ENCODE measurements at places on chromosomes 5 and 9.

DNA sequence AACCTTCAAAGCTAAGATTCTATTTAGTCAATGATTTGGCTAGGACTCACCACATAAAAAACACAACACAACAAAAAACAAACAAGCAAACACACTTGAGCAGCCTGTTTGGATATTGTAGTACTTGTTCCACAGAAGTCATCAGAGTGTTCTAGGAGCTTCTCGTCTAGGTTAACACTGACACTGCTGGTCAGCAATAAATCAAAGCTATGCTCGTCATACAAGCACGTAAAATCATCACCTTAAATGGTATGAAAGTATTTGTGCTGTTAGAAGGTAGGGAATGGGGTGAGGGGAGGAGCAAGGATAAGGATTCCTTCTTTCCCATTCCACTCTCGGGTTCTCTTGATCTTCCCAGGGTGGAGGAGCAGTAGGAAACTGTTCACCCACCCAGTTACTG lies 88.0 kb downstream of the ARL15 start:
- no peak for DNase-seq

DNA sequence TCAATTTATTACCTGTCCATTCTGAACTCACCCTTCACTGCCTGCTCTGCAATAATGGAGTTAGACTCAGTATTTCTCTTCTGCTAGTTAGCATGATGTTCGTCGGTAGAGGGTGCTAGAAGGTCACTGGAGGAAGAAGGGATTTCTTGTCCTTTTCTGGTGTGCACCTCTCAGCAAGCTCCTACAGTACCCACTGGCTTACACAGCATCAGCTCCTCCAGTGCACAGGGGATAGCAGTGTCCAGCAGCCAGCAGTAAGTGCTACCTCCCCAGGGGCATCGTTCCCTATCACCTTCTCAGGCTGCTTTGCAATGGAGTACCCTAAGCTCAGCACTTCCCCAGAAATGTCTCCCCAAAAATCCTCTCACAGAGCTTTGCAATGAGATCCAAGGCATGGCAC lies 45.9 kb upstream of the APC start:
- no peak for DNase-seq

- no peak for DNase-seq
These were observed 298.6 kb upstream of the SLC24A2 start for GRCh38 chr9:20087481-20087880.

GRCh38 chr9:35398651-35399335 lies 91.1 kb upstream of the RUSC2 start:
- no peak for DNase-seq

DNA sequence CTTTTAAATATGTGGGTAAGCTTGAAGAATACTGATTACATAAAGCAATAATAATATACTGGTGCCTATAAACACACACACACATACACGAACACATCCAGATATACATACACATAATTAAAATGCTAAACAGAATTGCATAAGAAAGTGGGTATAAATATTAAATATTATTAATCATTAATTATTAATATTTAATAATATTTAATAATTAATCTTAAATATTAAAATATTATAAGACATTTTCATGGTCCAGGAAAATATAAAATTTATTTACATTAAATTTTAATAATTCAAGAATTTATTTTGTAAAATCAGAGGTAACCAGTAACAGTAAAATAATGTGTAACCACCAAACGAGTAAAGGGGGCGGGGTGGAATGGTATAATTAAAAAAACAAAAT lies 178.3 kb downstream of the TMEM232 start:
- DNase-seq: no peak

DNA sequence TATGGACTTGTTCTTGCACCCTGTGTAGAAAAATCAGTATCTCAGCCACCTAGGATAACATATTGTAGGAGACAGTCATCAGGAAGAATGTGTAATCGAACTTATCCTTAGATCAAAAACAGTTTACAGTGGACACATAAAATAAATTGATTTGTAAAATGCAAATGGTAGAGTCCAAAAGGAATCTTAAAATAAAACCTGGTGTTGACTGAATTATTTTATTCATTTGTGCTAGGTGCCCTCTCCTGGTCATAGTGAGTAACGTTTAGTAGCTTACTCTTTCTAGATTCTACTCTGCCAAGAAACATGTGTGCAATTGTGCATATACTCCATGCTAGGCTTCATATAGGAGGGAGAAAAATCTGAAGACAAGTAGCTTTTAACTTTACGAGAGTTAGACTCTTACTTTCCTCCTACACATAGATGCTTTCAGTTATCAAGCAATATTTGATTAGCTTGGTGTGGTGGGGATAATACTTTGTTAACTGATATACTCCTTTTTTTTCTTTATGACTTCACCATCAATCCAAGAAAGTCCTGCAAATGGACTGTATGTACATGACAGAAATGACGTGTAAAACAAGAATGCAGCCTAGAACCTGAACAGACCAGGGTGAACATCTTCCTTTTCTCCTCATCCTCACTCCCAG lies 23.7 kb upstream of the LOX start:
- DNase-seq: no peak

DNA sequence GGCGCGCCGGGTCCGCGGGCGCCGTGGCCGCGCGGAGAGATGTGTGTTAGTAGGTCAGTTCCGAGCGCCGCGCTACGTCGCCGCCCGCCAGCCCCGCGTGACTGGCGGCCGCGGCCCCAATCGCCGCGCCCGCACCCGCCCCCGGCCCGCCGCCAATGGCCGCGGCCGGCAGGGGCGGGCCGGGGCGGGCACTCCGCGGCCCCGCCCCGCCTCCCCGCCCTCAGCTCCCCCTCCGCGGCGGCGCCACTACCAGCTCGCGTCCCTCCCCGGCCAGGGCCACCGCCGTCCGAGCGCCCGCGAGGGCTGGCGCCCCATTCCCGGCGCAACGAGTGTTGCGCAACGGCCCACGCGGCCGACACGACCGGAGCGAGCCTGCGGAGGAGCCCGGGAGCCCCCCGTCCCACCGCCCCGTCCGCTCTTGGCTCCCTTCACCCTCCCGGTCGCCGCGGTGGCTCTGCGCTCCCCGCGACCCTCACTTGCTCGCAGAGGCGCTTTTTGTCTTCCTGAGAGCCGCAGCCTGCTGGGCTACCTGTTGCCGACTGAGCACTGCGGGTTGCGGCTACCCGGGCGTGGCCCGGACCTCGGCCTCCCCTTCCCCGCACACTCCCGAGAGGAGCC lies at the start of gene NFIL3:
Gene NFIL3 (minus strand): TSS at position 48 of the 618 bp plus-strand sequence. CDS start 13,098 bp downstream, outside the sequence.
- peak; percentile 28 for DNase-seq

GRCh38 chr9:136899196-136899595 lies 12.9 kb downstream of the TRAF2 start:
- DNase-seq: no peak

DNA sequence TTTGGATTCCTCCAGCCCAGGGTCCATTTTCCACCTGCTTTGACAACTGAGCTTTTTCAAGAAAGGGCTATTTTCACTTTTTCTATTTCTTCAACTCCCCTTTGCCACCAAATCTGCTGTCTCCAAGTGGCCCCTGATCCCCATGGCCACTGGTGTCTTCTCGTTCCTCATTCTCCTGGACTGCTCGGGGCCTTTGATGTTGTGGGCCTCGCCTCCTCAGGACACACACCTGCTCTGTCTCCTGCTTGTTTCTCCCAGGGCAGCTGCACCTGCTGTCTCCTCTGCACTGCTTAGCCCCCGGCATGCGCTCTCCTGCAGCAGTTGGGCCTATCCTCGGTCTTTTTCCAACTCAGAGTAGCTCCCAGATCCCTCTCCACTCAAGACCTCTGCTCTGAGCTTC lies 16.3 kb upstream of the NANS start:
- no peak for DNase-seq

DNA sequence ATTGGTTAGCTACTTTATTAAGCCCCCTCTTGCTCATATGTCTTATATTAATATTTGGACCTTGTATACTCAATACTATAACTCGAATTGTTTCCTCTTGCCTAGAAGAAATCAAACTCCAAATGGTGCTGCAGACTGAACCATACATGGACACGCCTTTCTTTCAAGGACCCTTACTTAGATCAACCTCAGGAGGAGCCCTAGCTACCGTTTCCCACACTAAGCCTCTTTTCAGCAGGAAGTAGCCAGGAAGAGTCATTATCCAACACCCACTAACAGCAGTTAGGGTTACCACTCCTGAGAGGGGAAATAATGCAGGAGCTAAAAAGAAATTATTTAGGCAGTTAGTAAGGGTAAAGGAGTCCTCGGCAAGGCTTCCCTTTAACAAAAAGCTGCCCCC lies 243.8 kb upstream of the PUM3 start:
- DNase-seq: no peak

DNA sequence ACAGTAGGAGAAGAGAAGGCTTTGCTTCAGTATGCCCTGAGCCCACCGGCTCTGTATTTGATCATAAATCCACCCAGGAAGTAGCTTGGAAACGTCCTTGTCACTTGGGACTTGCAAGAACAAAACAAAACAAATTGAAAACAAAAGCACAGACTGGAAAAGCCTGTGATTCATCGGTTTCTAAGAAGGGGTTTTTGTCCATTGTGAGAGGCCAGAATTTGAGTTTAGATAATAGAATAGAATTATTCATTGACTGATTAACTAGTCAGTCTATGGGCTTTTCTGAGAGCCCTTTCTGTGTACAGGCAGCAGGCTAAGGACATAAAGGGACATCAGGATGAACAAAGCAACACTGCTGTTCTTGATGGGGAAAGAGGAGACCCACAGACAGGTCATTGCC lies 424.8 kb downstream of the IRX1 start:
- no peak for DNase-seq

DNA sequence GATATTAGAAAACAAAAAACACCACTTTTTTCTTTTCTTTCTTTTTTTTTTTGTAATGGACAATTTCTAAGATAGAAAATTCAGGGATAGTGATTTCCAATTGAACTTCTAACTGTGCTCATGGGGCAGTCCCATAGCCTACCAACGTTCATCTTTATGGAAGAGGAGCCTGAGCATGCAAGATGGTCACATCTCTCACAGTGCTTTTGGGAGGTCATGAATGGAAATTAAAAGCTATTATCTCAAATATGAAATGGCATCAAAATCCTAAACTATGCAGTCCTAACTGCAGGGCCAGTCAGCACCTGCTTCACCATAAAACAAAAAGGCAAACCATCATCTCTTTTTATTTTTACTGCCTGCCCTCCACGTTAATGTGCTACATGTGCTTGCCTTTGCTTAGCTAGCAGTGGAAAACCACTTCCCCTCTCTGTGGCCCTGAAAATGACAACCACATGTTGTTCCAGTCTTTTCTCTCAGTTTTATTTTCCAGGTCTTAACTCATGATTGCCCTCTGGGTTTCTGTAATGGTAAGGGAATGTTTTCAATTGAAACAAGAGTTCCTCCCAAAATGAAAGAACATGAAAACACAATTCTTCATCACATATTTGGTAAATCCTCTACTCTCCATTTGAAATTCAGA lies 16.7 kb downstream of the IFNB1 start:
- no peak for DNase-seq

DNA sequence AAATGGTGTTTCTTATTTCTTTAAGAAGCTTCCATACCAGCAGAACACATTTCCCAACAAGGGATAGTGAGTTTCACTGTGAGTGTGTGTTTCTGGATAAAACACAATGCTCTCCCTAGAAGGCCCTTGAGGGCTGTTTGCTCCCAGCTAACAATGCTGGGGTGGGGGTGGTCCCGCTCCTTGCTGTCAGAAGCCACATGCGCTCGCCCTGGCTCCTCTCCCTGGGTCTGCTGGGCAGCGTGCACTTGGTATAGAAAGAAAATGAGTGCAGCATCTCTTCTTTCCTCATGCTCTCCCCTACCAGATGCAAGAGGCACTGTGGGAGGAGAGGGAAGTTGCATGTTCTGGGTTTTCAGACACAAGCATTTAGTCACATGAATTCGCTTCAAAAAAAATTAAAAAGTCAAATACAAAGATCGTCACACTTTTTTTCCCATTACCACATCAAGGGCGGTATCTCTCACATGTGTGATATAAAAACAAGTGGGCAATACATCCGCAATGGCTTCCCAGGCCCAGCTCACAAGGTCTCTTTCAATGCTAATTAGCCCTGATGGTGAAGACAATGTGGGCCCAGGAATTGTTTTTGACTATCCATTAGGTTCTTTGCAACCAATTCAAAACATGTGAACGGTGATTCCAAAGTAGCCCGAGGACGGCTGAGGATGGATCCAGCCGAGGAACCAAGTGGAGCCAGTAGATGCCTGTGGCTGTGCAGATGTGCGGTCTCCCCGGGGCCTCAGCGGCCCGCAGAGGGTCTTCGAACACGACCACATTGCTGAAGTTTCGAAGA lies 603.6 kb downstream of the IRX1 start:
- no peak for DNase-seq

- DNase-seq: peak; percentile 26
These were observed 1.1 kb upstream of the BNC2 start for GRCh38 chr9:16871336-16872151.

DNA sequence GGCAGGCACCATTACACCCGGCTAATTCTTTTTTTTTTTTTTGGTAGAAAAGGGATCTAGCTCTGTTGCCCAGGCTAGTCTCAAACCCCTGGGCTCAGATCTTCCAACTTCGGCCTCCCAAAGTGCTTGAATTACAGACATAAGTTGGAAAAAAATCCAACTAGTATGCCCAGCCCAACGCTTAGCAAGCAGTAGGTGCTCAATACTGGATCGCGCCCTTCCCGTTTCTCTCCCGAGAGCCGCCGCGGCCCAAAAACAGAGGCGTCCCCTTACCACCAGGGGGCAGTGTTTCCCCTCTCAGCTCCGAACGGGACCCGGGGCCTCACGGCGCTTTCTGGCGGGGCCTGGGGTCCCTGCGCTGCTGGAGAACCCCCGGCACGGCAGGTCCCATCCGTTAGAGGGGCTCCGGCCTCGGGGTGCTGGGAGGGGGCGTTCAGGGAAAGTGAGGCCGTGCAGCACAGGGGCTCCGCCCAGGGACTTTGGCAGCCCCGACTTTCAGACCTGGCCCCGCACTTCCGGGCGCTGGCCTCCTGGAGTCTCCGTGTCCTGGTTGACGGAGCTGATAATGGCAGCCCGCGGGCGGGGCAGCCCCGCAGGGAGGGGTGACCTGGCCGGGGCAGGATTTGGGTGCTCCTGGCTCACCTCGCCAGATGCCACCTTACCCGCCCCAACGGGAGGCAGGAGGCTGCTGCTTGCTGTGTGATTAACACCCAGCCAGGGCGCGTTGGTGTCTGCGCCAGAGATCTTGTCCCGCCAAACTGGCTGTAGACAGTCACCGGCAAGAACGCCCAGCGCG lies 15.2 kb downstream of the PTGES start:
- DNase-seq: peak; percentile 45

DNA sequence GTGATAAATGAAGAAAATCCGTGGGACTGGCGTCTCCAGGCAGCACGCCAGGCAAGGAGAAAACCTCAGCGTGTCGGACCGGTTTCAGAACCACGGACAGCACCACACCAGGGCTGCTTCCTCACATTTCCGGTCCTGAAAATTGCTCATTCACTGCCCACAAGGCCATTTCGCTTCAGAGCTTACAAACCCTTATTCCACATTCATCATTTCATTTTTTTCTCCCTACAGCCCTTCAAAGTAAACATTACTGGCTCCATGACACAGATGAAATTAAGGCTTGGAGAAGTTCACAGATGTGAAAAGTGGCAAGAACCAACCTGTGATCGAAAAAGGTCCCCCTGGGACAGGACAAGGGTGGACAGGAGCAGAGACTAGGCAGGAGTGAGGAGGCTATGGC lies 1.5 kb upstream of the GPRIN1 start:
- DNase-seq: no peak

- DNase-seq: peak; percentile 36
These were observed 127.1 kb downstream of the TRIO start for GRCh38 chr5:14270209-14270702.

GRCh38 chr5:139088024-139088423 lies 110.1 kb downstream of the SIL1 start:
- DNase-seq: no peak

All from thoracic aorta (tissue), 2 donors.